NCI-H1417 (cell line): ENCODE measurements at places on chromosomes 16 and 17.

GRCh38 chr16:85936816-85937215 is 37.9 kb downstream of the IRF8 start:
- DNase-seq: peak; percentile 3

DNA sequence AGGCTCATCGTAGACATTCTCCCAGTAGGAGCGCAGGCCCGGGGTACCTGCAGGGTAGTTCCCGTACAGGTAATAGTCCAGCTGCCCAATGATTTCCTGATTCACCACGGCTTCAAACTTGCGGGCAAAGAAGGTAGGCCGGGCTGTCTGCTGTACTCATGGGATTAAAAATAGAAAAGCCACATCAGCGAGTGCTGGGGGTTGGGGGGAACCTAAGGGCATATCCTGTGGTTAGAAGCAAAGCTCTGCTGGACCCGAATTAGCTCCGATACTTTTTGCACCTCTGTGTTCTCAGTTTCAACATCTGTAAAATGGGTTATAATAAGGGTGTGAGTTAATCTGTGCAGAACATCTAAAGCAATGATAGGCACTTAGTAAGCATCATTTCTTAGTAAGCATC is 336.2 kb downstream of the XYLT1 start:
- DNase-seq: no peak

DNA sequence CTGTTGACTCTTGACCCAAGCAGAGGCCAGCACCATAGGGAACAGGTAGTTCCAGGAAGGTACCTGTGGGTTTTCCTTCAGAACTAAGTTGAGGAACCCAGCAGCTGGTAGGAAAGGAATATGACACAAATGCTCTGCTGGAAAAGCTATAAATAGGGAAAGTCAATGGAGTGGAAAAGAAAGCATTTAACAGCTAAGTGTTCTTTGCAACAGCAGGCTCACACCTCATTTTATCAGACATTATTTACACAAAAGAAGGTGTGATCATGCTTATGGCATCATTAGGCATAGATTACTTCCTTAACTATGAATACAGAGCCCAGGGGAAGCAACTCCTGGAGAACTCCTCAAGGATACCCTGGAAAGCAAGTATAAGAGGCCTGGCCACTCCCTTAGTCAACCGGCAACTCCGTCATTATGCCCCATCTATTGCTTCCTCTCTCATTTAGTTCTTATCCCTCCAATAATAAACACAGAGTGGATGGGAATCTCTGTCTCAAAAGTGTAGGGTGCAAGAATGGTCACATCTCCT is 128.1 kb downstream of the HS3ST2 start:
- DNase-seq: no peak

GRCh38 chr16:67277294-67277998 is 1.9 kb upstream of the PLEKHG4 start:
- no peak for DNase-seq

GRCh38 chr17:19551165-19551564 is 17.5 kb downstream of the SLC47A1 start:
- no peak for DNase-seq

DNA sequence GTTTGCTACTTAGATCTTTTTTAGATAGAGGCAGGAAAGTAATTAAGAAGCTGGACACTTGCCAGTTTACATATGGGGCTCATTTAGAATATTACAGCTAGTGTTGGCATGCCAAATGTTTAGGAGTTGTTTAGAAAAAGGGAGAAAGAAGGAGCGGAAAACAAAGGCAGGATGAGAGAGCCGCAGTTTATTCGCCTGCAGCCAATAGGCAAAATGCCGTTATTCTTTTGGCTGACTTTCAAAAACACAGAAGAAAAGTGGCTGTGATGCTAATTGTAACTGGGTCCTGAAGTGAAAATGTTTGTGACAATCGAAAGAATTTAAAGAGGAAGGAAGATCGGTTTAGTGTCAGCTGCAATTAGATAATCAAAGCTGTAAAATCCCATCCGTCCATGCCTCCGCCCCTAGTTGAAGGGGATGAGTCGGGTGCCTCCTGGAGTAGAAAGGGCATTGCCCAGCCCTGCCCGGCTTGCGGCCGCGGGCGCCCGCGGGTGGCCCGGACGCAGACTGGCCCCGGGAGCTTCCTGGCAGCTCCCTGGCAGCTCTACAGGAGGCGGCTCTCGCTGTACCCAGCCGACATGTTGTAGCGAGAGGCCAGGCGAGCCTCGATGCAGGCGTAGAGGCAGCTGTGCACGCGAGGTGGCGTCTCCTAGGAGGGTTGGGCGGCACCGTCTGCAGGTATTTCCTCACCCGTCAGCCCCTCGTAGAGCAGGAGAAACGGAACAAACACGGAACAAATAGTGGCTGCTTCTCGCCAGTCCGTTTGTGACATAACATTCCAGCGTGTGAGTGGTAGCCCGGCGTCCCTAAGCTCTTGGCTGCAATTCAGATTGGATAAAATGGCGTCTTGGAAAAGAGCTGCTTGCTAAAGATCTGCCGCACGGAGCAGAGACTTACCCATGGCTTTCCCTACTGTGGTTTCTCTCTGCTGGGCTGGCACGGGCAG is 82.2 kb downstream of the TNRC6C start:
- DNase-seq: peak; percentile 83

- no peak for DNase-seq
These were observed 76.2 kb upstream of the ZFHX3 start for GRCh38 chr16:73124097-73124652.

DNA sequence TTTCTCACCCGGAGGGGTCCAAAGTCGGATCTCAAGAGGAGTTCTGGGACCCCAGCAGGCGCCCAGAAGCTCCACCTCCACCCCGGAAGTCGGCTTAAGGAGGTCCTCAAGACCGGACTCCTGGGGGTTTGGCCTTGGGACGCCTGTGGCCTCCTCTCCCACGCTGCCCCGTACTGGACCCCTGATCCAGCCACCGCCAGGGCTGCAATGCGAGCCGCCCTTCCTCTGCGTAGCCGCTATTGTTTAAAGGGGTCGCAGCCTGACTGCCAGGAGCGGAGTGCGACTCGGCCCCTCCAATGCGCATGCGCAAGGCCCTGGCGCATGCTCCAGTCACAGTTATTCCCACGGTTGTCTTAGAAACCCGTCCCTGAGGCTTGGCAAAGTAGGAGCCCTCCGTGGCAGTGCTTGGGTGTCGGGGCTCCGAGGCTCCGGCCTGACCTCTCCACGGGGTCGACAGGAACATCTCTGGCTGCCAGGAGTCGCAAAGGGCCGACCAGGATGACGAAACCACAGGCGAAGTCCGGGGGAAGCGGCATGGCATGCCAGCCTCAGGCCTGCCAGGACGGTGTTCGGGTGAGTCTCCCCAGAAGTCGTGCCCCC is 719.0 kb downstream of the KCNJ18 start:
- peak; percentile 7 for DNase-seq

GRCh38 chr16:29811896-29812665 is at the start of gene PRRT2:
TSS of gene PRRT2 (plus strand) at chr16:29812193. CDS start at chr16:29813055, 862 bp downstream.
- DNase-seq: peak; percentile 43

- no peak for DNase-seq
These were observed 224.7 kb upstream of the ASIC2 start for GRCh38 chr17:33517746-33518145.

DNA sequence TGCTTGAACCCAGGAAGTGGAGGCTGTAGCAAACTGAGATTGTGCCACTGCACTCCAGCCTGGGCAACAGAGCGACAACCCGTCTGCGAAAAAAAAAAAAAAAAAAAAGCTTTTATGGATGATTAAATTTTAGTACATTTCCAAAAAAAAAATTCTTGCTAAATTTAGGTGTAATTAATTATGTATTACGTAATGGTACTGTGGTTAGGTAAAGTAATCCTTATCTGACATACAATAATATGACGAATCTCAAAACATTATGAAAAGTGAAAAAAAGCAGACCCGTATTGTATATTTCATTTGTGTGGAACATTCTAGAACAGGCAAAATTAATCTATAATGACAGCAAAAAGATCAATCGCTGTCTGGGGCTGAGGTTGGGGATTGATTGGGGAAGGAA is 10.3 kb upstream of the CORO1A start:
- DNase-seq: no peak

- no peak for DNase-seq
These were observed 60.2 kb upstream of the PHOSPHO1 start for GRCh38 chr17:49290690-49291359.

GRCh38 chr17:58947824-58948223 is 158.9 kb downstream of the TRIM37 start:
- no peak for DNase-seq

- DNase-seq: no peak
These were observed 6.3 kb downstream of the UBE2O start for GRCh38 chr17:76446449-76447231.

DNA sequence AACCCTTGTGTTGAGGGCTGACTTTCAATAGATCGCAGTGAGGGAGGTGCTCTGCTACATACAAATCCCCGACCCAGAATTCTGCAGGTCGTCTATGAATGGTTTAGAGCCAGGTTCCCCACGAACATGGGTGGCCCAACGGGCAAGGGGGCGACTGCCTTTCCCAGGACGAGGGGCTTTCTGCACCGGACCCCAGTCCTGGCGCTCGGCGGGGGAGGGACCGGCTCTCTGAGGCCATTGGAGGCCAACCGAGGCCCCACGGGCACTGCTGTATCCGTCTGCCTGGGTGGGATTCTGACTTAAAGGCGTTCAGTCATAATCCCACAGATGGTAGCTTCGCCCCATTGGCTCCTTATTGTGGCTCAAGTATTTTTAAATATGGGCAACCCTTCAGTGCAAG is 21.2 kb downstream of the SEC14L1 start:
- no peak for DNase-seq

DNA sequence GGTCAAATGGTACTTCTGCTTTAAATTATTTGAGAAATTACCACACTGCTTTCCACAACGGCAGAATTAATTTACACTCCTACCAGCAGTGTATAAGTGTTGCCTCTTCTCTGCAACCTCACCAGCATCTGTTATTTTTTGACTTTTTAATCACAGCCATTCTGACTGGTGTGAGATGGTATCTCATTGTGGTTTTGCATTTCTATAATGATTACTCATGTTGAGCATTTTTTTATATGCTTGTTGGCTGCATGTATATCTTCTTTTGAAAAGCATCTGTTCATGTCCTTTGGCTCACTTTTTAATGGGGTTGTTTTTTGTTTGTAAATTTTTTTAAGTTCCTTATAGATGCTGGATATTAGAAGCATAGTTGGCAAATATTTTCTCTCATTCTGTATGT is 446.7 kb downstream of the PMP22 start:
- no peak for DNase-seq

- DNase-seq: no peak
These were observed 32.1 kb upstream of the JPT2 start for GRCh38 chr16:1645914-1646525.

GRCh38 chr16:83727018-83727417 is 80.8 kb upstream of the HSBP1 start:
- no peak for DNase-seq

DNA sequence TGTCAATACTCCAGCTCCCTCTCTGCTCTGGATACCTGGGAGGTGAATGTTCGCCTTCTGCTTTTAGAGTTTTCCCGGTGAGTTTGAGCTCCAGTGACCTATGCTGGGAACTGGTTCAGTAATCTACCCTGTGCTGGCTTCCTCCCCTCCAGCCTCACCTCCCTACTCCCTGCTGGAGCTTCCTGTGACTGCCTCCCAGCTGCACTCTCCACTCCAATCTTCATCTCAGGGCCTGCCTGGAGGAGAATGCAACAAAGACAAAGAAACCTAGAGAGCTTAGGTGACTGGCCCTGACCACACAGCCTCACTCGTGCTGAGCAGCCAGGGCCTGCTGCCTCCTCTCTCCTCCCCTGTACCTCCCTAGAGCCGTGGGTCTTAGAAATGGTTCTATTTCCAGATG is 101.6 kb upstream of the FOXF1 start:
- no peak for DNase-seq

DNA sequence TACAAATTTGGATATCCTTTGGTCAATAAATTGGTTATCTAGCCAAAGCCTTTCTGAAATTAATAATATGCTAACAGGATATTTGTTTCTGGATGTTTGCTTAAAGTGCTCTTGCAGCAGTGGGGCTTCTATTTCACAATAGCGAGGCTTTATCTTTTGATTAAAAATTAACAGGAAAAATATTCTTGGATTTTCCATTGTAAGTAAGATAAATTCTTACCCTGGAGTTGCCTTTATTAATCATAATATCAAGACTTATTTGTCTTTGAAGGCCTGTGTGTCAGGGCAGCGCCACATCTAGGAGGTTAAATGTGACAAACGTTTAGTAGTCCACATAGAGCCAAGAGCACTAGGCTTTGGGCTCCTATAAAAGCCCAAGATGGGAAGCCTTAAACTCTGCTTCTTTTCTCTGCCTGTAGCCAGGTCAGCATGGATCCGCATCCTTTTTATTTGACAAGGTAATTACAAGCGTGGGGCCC is 5.3 kb downstream of the TMEM97 start:
- DNase-seq: peak; percentile 53

GRCh38 chr16:57624806-57625500 is 3.5 kb upstream of the ADGRG1 start:
- no peak for DNase-seq

DNA sequence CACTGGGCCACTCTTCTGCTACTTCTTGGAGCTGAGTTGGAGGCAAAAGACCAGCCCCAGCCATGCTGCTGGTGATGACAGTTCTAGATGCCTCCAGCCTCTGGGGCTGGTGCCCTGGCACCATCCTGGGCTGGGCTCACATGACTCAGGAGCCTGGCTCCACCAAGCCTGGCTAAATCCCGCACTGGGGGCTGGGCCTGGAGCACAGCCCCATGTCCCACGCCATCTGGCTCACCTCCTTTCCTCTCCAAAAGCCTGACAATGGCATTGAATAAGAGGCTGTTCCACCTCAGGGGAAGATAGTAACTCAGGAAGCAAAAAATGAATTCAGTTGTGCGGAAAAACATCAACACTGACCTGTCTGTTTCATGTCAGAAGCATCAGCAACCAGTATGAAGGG is 45.1 kb upstream of the MTSS2 start:
- no peak for DNase-seq

DNA sequence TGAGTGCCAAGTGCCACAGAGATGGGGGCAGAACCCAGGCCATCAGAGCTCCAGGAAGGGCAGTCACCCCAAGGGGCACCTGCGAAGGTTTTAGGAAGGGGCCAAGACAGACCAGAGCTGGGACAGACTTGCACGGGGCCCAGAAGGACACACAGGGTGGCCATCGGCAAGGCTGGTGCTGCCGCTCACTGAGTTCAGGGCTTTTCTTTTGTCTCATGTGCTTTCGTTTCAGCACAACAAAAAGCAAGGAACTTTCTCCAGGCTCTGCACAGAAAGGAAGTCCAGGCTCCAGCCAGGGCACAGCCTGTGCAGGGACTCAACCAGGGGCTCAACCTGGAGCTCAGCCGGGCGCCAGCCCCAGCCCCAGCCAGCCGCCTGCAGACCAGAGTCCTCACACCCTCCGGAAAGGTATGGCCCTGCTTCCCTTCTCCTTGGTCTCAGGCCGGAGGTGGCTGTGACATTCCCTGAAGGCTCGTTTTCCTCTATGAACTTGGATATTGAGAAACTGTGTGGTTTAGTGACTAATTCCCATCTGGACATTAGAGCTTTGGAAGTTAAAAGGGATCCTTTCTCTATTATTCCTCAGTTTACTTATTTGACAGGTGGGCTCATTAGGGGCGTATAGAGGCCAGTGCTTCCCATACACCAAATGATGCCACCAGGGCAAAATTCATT is 37.9 kb downstream of the ELAC2 start:
- DNase-seq: no peak
